ENCODE measurements at places on chromosomes 6 and 20.

DNA sequence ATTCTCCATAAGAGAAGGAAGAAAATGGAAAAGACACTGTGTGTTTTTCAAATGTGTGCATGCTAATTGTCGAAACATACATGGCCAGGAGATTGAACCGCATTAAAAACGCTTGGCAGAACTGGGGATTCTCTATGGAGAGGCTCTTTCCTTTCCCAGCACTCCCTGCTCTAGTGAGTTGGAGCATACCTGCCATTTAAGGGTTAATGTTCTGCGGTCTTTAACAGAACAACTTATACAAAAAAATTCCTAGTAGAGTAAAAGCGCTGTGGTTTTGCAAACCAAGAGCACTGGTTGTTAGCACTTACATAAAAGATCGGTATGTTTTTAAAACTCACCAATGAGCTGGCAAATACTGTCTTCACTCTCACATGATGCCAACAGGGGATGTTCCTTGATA, 1.5 kb downstream of the TAGAP start:
- DNase-seq, result no peak

- no peak for DNase-seq
These were observed 49.3 kb upstream of the RPS6KA2 start for GRCh38 chr6:166676270-166676860.

- no peak for DNase-seq
These were observed 309.7 kb downstream of the SLC35F1 start for GRCh38 chr6:118216751-118217150.

GRCh38 chr20:63159826-63160640, 55.9 kb downstream of the YTHDF1 start:
- no peak for DNase-seq

GRCh38 chr6:18507561-18507960, 120.4 kb downstream of the RNF144B start:
- DNase-seq, result no peak

- DNase-seq, result no peak
These were observed 1.2 kb downstream of the SMIM29 start for GRCh38 chr6:34247481-34248197.

- DNase-seq, result no peak
These were observed 3.1 kb downstream of the ZCCHC3 start for GRCh38 chr20:300345-300990.

DNA sequence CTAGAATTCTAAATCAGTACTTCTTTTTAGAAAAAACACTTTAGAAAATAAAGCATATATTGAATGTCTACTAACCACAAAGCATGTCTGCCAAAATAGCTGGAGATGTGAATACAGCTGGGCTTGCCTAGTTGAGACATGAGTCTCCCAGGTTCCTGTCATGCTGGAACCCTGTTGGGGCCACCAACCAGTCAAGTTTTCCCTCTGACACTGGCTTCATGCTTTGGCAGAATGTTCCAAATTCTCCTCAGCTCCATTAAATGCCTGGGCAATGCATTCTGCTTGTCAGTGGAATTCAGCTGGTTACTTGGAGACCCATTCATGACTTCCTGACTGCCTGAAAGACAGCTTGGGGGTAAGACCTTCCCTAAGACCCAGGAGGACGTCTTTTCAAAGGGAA, 87.2 kb downstream of the PRND start:
- DNase-seq, result no peak

DNA sequence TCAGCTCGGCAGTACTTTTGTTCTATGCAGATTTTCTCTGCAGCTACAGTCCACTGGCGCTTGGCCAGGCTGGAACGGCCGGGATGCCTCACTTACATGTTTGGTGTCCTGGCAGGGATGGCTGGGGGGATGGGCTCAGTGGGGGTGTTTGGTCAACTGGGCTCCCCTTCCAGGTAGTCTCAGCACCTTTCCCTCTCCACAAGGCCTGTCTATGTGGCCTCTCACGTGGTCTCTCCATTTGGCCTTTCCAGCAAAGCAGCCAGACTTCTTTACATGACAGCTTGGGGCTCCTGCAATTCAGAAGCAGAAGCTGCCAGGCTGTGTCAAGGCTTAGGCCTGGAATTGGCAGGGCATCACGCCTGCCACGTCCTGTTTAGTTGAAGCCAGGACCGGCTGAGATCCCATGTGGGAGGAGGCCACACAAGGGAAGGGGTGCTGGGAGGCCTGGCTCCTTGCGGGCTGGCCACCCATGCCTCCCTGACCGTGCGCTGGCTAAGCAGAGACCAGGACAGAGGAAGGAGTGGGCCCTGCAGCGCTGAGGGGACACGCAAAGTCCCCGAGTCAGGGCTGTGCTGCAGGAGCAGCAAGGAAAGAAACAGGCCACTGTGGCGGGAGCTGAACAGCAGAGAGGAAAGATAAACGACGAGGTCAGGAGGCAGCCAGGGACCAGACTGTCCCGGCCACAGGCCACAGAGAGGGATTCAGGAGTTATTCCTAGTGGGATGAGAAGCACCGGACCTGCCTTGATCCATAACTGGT, 38.9 kb downstream of the MGME1 start:
- no peak for DNase-seq

DNA sequence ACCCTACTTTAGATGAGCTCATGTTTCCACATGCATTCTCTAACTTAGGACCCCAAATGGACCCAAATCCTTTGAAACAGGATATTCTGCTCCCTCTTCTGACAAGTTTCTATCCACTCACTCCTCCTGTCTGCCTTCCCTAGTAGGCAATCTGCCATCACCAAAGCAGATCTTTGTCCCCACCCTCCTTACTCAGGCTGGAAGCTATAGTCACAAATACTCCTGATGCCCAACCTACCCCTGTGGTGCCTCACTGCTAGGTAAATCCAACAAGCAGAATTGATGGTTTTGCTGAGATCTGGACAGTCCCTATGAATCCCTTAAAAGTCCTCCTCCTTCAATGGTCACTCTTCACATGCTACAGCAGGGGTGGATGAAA, 21.7 kb downstream of the ELOVL5 start:
- DNase-seq, result no peak

GRCh38 chr6:118708055-118708454, 56.7 kb upstream of the CEP85L start:
- DNase-seq, result no peak

- DNase-seq, result no peak
These were observed 133.5 kb downstream of the MAN1A1 start for GRCh38 chr6:119215885-119216590.

- DNase-seq, result no peak
These were observed 5.6 kb downstream of the VGLL2 start for GRCh38 chr6:117270843-117271507.
